GM20000 (cell line): ENCODE measurements at places on chromosomes 5 and 9.

DNA sequence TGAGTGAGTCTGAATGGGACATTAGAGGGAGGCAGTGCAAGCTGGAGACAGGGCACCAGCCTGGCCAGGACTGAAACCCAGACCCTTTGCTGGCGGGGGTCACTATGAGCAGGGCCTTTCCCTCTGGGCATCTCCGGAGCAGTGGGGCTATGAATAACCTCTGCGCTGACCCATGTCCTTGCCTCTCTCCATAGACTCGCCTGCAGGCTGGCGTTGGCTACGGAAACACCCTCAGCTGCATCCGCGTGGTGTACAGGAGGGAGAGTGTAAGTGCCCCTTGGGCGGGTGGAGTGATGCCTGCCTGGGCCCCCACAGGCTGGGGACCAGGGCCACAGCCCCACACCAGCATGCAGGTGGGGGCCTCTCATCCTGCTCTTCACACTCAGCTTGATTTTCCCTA, 15.8 kb downstream of the SLC25A48 start:
- DNase-seq: no peak

GRCh38 chr5:161846746-161847145, 1.2 kb upstream of the GABRA1 start:
- no peak for DNase-seq

DNA sequence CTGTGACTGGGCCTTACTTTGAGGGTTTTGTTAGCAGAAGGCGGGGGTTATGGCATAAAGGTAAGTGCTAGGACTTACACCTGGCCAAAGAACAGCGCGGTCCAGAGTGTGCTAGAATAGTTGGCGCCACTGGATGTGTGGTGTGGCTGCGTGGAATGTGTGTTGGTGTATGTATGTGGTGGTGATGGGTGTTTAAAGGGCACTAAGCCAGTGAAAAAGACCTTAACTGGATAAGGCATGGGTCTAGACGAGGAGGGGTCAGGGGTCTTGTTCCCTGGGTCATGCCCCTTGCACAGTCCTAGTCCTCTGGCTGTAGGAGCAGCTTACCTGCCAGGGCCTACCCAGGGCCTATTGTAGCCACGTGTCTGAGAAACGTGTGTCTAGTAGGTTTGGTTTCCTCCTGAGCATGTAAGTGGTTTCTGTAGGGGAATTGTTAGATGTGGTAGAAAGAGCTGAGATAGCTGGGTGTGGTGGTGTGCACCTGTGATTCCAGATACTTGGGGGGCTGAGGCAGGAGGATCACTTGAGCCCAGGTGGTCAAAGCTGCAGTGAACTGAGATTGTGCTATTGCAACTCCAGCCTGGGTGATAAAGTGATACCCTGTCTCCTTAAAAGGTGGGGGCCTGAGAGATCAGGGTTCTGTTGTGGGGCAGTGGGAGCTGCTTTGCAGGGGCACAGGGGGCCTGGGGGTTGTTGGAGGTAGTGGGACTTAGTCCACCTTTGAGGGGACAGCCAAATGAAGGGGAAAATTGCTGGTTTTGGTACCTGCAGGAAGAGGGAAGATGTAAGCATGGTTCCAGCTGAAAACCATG, 55.2 kb downstream of the HSPA4 start:
- no peak for DNase-seq

DNA sequence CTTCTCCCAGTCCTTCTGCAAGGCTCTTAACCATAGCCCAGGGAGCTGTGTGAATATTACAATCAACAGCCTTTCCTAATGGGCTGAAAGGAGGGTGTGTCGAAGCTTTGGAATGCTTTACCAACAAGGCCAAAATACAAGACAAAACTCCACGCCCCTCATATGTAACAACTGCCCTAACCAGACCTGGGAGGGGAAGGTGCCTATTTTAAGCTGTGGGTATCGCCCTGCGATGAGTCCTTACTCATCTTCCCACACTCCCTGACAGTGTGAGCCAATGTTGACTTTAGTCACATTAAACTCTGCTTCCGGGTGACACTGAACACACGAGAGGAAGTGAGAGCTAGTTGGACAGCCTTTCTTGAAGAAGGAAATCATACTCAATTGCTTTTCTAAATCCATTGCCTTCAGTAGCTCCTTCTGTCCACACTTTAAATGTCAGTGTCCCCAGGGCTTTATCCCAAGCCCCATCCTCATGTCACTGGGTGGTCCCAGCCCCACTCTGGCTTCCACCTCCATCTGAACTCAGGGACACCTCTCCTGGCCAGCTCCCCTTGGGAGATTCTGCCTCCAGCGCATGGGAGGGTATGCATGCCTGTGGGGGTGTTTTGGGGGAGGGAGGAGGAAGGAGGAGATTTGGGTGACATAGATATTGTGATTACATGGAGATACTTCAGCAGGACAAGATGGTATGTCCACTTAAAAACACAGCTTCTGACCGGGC, 6.5 kb upstream of the TBC1D9B start:
- no peak for DNase-seq

- no peak for DNase-seq
These were observed 73.6 kb upstream of the SUSD1 start for GRCh38 chr9:112248722-112249121.

DNA sequence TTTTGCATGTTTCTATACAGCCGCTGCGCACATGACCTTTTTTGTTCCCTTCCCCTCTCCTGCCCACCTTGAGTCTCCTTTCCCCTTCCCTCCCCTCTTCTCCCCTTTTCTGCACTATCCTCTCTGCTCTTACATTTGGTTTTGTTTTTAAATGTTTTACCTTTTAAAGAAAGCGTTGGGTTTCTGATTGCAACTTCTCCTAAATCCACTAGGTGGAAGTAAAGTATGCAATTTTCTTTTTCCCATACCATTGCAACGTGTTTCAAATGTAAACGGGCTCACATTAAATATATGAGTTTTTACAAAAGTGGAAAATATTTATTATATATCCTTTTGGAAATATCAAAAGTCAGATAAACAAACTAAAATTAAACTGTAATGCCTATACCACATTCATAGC, 500.9 kb downstream of the DIRAS2 start:
- peak; percentile 19 for DNase-seq

GRCh38 chr5:96901384-96901783, 25.1 kb downstream of the ERAP2 start:
- no peak for DNase-seq
